Ammon's horn (tissue), 1 donor: ENCODE measurements at places on chromosomes 11 and 22.

GRCh38 chr11:111530091-111530490 lies 10.4 kb upstream of the LAYN start:
- no peak for DNase-seq

GRCh38 chr11:74683941-74684481 lies 47.2 kb downstream of the CHRDL2 start:
- DNase-seq: no peak

DNA sequence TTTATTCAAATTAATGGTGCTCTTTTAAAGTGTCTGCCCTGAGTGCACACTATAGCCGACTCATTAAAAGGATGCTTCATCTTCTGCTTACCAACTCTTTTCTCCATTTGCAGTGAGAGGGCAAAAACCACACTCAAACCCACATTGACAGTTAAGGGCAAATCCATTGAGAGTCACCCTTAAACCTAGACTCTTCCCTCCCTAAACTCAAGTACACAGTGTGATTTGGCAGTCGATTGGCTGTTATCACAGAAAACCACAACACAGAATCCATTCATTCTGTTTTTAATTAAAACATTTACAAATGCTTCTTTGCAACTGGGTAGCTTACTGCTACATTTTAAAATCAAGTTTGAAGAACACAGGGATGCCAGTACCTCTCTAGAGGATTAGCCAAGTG lies 120.0 kb downstream of the CADM1 start:
- DNase-seq: no peak

- no peak for DNase-seq
Observed at GRCh38 chr11:11332141-11332710, 20.8 kb downstream of the CSNK2A3 start.

DNA sequence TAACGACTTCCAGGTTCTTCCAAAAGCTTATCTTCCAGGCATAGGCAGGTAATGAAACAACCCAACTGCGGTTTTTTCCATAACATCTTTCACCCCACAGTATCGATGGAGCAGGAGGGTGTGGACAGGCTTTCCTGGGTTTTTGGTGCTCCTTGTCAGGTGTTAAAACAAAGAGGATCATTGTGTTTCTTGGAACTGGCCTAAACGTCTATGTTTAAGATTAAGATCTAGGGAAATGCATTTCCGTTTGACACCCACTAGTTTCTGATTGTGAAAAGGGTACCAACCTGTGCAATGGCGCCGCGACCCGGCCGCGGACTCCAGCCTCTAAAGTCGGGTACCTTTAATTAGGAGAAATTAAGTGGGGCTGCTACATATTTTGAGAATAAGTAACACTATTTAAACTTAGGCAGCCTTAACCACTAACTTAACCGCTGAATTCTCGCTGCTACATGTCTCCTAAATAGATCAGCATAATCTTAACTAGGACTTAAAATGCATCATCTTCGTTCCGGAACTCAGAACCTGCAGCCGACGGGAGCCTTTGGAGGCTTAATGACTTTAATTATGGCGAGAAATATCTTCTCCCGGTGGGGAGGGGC lies 31.5 kb downstream of the C22orf31 start:
- DNase-seq: no peak

DNA sequence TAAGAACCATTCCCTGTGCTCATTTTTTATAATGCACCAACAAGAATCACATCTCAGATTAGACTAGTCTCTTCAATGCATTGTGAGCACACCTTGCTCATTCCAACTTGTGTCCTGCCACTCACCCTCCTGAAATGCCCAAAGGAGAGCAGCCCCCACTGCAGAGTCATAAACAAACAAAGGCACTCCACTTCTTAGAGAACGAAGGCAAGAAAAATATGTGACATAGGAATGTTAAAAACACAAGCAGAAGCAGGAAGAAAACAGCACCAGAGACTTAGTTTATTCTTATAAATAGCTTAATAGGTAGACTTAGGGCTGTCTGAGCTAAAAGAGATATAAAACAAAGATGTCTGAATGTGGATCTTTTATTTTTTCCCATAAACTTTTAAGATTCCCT lies 57.2 kb downstream of the GUCY1A2 start:
- no peak for DNase-seq

DNA sequence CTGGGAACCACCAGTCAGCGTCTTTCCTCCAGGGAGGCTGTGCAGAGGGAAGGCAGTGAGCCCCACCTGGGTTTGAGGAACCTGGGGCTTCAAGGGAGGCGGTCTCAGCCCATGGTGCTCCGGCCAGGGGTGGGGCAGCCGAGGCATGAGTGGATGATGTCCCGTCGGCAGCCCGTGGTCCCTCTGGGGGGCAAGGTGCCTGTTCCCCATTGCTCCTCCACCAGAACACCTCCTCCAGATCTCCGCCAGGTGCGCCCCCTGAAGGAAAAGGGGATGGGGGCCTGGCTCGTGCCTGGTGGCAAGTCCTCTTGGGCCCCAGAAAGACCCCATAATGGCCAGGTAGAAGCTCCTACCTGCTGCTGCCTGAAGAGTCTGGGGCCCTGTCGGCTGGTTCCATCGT lies 94.1 kb downstream of the KCNQ1 start:
- DNase-seq: no peak

DNA sequence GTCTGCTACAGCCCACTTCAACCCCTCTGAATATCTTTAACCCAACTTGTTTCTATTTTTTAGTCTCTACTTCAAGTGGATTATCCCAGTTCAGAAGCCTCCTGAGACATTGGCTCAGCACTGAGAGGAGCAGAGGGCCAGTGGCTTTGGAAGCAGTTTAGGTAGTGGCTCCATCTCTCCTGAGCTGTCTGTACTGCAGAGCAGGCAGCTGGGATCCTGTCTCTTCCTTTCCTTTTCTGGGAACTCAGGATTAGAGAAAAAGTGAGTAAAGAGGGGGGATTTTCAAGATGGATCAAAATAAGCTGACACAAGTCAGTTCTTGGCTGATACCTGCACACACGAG lies 512.0 kb downstream of the OPCML start:
- no peak for DNase-seq

GRCh38 chr22:29459773-29460172 lies 20.2 kb upstream of the NEFH start:
- DNase-seq: no peak

- DNase-seq: no peak
Observed at GRCh38 chr11:124543145-124543544, 309 bp downstream of the OR8B12 start.

DNA sequence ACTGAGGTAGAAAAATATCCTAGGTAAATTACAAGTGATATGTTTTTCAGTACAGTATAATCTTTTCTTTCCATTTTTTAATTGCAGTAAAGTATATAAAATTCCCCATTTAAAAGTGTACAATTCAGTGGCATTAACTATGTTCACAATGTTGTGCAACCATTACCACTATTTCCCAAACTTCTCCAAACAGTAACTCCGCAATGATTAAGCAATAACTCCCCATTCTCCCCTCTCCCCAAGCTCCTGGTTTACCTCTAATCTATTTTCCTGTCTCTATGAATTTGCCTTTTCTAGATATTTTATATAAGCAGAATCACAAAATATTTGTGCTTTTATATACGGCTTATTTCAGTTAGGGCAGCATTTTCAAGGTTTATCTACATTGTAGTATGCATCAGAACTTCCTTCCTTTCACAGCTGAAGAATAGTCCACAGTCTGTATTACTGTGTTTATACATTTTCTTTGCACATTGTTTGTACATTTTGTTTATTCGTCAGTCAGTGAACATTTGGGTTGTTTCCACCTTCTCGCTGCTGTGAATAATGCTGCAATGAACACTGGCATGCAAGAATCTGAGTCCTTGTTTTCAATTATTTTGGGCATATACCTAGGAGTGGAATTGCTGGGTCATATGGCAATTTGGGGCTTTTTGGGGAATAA lies 110.7 kb downstream of the RPL27A start:
- no peak for DNase-seq

- peak; percentile 46 for DNase-seq
Observed at GRCh38 chr11:107898270-107898669, 30.0 kb upstream of the RAB39A start.

DNA sequence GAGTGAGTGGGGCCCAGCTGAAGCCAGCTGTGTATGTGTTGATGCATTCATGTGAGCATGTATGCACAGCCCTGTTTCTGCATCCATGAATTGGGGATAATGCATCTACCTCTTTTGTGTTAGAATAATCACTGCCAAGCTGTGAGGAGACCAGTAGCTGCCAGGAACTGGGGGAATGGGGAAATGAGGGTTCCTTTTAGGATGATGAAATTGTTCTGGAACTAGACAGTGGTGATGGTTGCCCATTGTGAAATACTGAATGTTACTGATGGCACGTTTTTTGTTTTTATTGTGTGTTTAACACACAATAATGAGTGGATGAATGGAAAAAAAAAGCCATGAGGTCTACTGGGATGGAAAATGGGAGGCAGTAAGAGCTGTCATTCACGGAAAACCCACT lies 45.3 kb upstream of the WNT11 start:
- no peak for DNase-seq

DNA sequence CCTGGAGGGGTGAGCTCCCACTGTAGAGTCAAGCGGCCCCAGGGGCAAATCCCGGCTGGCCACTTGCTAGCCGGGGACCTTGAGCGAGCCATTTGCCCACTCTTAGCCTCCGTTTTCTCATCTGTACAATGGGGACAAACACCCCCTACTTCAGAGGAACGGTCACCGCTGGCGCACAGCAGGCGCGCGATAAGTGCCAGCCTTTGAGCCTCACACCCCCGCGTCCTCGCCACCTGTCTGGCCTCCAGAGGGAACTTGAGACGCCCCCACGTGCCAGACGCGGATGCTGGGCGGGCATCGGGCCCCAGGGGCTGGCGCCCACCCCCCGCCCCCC lies 72.6 kb upstream of the TCF20 start:
- DNase-seq: no peak

DNA sequence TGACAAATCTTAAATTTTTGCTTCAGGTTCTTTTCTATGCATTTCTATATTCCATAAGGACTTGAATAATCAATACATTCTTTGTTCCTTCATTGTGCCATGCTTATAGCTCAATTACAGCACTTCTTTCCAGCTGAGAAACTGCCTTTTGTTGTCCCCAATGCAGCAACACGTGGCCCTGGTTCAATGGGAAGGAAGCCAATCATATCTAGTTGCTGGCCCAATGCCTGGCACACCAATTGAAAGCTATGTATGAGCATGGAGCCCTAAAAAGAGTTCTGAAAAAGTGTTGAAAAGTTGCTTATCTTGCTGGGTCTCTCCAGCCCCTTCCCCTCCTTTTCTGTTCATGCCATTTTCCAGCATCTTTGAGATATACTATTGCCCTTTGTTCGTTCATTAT lies 448.0 kb upstream of the FAT3 start:
- peak; percentile 77 for DNase-seq

- DNase-seq: no peak
Observed at GRCh38 chr22:36816339-36816635, 548 bp downstream of the PVALB start.

- no peak for DNase-seq
Observed at GRCh38 chr11:114607753-114608459, 12.3 kb upstream of the NXPE4 start.

DNA sequence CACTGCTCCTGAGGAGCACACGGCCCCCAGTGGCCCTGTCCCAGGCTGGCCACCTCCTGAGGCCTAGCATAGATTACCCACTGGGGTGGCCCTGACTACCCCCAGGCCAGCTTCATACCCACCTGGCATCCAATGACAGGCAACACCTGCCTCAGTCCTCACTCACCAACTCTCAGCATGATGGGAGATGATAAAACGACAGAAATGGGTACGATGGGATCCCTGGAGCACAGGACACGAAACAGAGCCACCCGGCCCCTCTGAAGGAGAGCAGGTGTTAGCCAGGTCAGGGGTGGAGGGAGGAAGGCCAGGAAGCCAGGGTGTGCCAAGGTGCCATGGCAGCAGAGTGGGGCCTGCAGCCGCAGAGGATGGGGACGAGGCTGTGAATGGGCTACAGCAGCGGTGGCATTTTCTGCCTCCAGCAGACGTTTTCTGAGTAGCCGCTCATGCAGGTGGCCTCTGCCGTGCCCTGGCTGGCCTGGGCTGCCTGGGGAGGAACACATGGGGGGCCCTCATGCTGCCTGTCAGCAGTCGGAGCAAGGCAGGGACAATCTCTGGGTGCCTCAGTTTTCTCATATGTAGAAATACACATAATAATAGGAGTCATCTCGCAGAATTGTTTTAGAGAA lies 50.2 kb upstream of the FGF3 start:
- DNase-seq: no peak

GRCh38 chr22:41664490-41664889 lies 24.2 kb downstream of the SNU13 start:
- DNase-seq: no peak

GRCh38 chr11:78961247-78961646 lies 386.6 kb upstream of the NARS2 start:
- no peak for DNase-seq

DNA sequence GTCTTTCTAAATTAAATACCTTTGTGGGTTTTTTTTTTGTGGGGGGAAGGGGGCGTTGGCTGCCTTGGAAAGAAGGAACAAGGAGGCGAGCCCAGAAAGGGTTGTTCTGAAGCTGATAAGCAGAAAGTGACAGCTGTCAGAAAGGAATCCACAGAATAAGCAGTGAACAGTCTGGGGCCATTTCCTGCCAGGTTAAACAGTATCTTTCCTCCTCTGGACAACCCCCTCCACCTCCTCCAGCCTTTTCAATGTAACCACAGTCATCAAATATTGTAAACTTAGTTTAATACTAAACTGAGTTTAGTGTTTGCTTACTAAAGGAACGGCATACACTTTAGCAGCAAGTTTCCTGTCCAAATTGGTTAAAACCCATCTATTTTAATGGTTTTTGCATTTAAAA lies 271.2 kb upstream of the SYN3 start:
- no peak for DNase-seq

GRCh38 chr11:44875037-44875436 lies 75.6 kb downstream of the TP53I11 start:
- no peak for DNase-seq

- DNase-seq: peak; percentile 29
Observed at GRCh38 chr11:110349138-110349996, 53.0 kb upstream of the RDX start.

DNA sequence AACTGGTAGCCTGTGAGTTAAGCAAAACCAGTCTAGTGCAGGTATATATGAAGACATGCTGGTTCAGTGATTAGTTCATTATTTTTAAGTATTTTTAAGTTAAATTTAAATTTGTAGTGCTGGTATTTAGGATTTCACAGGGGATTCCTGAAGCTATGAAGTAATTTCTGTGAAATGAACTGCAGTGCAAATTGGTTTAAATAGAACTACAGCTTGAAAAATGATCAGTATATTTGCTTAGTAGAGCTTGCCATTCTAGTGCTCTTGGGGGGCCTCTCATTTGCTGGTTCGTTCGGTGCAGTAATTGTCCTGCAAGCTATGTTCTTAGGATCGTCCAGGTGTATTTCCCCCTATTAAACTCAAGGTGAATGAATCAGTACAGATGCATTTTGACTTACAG lies 13.1 kb downstream of the REXO2 start:
- DNase-seq: no peak
